ELF-1 (cell line): ENCODE measurements at places on chromosomes 16 and 17.

DNA sequence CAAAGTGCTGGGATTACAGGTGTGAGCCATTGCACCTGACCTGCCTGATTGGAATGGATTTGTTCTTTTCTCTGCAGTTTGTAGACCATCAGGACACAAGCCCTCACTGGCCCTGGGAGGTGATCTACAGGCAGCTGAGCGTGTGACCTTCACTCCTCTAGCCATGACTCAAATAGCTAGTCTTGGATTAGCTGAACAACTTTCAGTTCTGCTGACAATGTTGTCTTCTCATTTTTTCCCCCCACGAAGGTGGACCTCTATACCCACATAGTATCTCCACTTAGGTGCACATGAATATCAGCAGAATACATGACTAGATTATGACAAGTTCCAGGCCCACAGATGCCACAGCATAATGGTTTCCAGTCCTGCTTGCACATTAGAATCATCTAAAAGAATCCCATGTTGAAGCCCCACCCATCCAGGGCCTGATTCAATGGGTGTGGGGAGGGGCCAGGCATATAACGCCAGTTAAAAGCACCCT, 36.8 kb downstream of the HS3ST3B1 start:
- DNase-seq, result no peak

DNA sequence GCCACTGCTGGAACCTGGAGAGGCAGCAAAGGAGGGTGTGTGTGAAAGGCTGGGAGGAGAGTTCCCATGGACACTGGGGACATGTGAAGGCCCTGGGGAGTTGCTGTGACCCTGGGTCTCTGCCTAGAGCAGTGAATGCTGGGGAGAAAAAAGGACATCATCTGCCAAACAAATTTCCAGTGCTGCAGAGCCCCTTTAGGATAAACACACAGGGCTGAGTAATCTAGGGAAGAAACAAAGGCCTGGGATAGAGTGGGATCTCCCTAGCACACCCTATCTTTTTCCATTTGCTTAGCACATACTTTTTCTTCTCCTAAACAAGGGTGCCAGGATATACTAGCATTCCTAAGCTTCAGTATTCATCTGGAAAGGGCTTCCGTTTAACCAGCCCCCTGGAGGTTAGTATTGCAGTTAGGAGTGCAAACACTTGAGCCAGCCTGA, 3.3 kb upstream of the HIGD1B start:
- peak; percentile 24 for DNase-seq

- DNase-seq, result no peak
These were observed 414.0 kb upstream of the RBFOX1 start for GRCh38 chr16:6918646-6919045.

GRCh38 chr16:15498427-15499175, 64.2 kb downstream of the BMERB1 start:
- DNase-seq, result no peak

- DNase-seq, result no peak
These were observed 16.9 kb upstream of the MYLK3 start for GRCh38 chr16:46765050-46765449.

DNA sequence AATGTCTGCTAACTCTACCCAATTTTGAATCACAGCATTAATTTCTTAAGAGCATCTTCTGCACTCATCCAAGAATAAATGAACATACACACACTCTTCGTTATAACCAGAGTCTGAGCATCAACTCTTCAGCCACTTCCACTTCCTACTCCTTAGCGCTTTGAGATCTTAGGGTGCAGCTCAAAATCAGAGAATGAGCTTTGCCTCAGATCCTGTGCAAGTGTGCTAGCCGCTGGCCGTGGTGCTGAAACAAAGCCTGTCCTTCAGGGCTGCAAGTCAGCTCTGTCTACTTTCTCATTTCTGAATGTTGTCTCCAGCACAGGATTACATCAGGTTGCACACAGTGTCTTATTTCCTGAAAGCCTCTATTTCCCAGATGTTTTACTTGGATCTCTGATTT, 165.4 kb downstream of the AIPL1 start:
- peak; percentile 26 for DNase-seq

- DNase-seq, result no peak
These were observed 13.4 kb upstream of the DNAJA2 start for GRCh38 chr16:46986896-46987295.

DNA sequence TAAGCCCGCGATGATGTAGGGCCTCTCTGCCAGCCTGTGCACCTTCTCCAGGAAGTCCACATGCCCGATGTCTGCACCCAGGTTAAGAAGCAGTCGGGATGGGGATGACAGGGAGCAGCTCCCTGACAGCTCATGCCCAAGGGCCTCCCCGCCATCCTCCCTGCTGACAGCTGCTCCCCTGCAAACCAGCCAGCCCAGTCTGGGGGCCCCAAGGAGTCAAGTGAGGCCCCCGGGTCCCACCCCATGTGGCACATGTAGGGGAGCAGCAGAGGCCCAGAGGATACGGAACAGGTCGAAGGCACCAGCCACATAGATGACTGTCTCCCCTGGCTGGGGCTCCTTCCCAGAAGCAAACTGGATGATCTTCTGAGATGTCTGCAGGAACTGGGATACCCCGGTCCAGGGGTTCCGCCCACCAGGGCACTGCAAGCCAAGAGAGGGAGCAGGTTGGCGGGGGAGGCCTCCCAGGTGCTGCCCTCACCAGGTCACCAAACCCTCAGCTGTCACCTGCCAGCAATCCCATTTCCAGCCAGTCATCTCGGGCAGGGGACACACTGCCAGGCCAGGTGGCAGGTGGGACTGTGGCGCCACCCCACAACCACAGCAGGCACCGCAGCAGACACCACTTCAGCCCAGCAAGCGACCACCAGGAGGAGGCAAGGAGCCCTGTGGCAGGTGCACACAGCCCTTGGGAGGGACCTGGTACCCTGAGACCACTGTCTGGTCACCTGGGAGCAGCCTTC, 4.6 kb downstream of the PCYT2 start:
- DNase-seq, result no peak

- no peak for DNase-seq
These were observed 81.1 kb downstream of the VPS35L start for GRCh38 chr16:19636436-19637267.

DNA sequence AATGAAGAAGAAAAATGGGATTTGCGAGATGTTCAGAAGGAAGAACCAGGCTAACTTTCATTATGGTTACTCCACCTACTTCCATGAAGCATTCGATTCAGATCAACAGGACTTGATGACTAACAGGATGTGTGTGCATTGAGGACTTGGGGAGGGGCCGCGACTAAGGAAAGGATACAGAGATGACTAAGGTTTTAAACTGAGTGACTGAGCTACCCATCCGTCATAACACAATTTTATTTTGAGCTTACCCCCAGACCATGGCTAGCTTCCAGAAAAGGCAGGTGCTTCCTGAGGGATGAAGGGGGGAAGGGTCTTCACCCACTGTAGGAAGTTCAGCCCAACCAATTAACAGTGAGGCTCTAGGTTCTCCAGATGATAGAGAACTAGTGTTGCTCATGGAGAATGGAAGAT, 2.5 kb upstream of the CDYL2 start:
- DNase-seq, result no peak

GRCh38 chr17:55694286-55694910, 28.3 kb downstream of the TMEM100 start:
- no peak for DNase-seq

GRCh38 chr16:85098565-85098964, 13.7 kb downstream of the CIBAR2 start:
- DNase-seq, result no peak

GRCh38 chr17:4480929-4481898, 17.5 kb upstream of the SPNS2 start:
- no peak for DNase-seq

GRCh38 chr17:35117984-35118383, 1.7 kb downstream of the RAD51D start:
- no peak for DNase-seq

DNA sequence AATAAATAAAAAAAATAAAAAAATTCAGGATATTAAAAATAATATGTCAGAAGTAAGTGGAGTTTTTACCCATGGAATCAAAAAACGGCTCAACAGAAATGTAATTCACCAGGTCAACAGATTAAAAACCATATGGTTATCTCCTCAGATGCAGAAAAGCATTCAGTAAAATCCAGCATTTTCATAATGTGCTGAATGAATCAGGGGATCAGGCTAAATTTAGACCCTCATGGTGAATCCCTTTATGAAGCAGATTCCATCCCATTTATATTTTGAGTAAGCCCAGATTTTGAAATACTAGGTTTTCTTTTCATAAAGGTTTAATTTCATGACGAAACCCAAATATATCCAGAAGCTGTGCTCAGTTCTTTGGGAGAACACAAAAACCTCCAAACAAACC, 84.4 kb downstream of the OR1D5 start:
- DNase-seq, result no peak

DNA sequence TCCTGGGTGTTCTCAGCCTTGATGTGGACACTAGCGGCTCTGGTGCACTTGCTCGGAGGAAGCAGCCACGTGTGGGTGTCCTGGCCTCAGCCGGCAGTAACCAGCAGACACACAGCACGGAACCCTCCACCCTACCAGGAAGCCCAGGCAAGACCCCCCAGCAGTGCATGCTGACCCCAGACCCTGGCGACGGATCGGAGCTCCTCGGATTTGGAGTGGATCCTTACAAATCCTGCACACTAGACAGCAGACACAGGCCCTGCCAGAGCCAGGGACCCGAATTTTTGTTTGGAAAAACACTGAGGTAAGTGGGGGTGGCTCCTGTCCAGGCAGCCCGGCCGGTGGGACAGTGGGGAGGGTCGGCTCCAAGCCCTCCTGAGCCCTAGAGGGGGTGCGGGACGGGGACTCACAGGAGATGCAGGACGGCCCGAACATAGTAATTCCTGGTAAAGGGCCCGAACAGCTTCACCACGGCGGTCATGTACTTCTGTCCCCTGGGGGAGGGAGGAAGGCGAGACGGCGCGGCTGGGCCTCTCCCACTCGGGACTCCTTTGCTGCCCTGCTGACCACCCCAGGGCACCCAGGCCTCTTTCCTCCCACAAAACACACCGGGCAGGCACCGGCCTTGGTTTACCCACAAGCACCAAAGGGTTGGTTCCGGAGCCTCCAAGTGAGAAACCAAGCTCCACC, 4.4 kb downstream of the CYBA start:
- no peak for DNase-seq

DNA sequence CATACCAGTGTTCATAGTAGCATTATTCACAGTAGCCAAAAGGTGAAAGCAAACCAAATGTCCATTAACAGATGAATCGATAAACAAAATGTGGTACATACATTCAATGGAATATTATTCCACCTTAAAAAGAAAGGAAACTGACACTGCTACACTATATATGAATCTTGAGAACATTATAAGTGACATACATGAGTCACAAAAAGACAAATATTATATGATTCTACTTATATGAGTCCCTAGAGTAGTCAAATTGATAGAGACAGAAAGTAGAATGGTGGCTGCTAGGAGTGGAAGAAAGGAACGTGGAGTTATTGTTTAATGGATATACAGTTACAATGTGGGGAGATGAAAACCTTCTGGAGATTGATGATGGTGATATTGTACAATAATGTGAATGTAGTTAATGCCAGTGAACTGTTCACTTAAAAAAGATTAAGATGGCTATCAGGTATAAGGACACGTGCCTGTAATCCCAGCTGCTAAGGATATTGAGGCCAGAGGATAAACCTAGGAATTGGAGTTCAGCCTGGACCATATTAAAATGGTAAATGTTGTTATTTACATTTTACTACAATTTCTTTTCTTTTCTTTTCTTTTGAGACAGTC, 20.2 kb upstream of the TRIM37 start:
- DNase-seq, result no peak

DNA sequence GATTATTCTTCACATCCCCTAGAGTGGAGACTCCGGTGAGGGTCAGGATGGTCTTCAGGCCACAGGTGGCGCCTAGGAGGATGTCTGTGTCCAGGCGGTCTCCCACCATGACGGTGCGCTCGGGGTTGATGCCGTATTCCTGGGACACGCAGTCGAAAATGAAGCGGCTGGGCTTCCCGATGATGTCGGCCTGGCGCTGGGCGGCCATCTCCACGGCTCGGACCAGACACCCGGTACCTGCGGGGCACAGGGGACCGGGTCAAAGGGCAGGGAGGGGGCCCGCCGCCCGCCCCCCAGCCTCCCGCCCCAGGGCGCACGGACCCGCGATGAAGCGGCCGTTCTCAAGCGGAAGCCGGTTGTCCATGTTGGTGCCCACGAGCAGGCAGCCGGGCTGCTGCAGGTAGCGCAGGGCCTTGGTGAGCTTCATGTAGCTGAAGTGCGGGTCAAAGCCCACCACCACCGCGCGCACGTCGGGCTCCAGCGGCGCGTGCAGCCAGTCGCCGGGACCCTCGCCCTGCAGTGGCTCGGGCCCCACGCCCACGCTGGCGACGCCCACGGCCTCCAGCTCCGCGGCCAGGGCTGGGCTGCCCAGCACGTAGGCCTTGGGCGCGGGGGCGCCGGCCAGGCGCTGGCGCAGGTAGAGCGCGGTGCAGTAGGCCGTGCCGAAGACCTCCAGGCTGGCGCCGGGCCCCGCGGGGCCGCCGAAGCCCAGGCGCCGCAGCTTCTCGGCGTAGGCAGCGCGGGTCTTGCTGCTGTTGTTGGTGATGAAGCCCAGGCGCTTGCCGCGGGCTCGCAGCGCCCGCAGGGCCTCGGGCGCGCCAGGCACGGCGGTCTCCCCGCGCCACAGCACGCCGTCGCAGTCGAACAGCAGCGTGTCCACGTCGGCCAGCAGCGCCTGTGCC, 572 bp downstream of the PGP start:
- no peak for DNase-seq
